ENCODE measurements at places on chromosomes 16 and 17.
A peak's percentile ranks its signal among the peaks of the same experiment; 100 is the strongest.

- DNase-seq = no peak
Observed at GRCh38 chr17:66364990-66365490, 62.6 kb downstream of the PRKCA start.

GRCh38 chr17:76654408-76654807 lies 10.9 kb upstream of the ST6GALNAC1 start:
- DNase-seq = no peak

- no peak for DNase-seq
Observed at GRCh38 chr17:14091367-14091766, 22.1 kb downstream of the COX10 start.

DNA sequence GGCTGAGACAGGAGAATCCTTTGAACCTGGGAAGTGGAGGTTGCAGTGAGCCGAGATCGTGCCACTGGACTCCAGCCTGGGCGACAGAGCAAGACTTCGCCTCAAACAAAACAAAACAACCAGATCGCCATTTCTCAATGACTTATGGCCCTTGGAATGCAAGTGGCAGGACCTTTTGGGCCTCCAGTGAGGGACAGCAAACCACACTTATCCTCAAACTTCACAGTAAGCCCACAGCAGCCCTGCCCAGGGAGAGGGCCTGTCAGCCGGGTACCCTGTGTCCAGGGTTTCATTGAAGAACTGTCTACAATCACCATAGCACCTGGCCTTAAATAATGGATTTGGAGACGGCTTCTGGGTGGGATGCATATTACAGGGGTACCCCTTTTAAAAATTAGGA lies 11.7 kb downstream of the TRAF4 start:
- no peak for DNase-seq

DNA sequence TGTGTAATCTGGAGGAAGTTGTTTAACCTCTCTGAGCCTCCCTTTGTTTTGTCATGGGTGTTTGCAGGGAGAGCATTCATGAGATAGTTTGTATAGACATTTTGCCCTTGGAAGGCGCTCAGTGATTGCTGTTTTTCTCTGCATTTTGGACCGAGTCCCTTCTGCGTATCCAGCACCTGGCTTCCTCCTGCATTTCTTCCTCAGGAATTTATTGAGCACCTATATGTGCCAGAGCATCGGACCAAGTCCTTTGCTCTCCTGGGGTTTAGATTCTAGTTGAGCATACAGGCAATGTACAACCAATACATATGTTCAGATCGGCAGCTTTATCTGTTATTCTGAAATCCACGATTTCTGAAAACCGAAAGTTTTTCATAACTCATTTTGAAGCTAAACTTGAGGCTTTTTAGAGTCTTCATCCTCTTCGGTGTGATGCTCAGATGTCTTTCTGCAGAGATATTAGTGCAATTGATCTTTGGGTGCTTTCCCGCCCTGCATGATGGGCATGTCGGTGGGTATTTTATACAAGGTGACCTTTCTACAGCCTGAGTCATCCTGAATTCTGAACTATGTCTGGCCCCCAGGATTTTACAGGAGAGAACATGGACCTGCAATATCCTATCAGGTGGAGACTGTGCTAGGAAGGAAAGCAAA lies 4.1 kb downstream of the IL4R start:
- DNase-seq = no peak

GRCh38 chr16:8554881-8555280 lies 35.4 kb downstream of the TMEM114 start:
- DNase-seq = no peak

DNA sequence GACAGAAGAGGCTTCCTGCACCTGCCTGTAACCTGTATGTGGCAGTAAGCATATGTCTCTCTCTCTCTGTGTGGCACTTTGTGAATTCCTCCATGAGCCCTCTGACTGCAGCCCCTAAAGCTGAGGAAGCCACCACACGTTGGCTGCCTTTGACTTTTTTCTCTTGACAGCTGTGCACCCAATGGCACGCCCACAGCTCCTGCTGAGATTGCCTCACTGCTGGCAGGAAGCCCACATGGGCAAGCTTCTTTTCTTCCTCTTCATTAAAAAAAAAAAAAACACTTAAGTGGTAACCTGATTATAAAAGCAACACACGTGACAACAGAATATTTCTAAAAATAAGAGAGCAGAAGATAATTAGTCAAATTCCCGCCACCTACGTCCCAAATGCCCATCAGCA lies 34.0 kb upstream of the PIRT start:
- no peak for DNase-seq

DNA sequence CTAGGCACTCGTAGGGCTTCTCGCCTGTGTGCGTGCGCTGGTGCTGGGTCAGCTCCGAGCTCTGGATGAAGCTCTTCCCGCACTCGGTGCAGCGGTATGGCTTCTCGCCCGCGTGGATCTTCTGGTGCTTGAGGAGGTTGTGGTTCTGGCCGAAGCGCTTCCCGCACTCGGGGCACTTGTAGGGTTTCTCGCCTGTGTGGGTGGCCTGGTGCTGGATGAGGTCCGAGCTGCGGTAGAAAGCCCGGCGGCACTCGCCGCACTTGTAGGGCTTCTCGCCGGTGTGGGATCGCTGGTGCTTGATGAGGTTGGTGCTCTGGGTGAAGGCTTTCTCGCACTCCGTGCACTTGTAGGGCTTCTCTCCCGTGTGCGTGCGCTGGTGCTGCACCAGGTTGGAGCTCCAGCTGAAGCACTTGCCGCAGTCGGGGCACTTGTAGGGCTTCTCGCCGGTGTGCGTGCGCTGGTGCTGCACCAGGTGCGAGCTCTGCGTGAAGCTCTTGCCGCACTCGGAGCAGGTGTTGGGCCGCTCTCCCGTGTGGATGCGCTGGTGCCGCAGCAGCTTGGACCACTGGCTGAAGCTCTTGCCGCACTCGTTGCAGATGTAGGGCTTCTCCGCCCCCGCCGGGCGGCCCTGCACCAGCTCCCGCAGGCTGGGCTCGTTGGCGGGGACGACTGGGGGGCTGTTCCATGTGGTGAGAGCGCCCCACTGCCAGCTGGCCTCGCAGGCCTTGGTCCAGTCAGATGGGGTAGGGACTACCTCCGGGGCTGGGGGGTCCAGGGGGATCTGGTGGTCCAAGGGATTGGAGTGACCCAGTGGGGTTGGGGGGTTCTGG lies 3.5 kb downstream of the ZNF629 start:
- no peak for DNase-seq

GRCh38 chr17:82304826-82305726 lies 12.3 kb downstream of the CD7 start:
- no peak for DNase-seq

DNA sequence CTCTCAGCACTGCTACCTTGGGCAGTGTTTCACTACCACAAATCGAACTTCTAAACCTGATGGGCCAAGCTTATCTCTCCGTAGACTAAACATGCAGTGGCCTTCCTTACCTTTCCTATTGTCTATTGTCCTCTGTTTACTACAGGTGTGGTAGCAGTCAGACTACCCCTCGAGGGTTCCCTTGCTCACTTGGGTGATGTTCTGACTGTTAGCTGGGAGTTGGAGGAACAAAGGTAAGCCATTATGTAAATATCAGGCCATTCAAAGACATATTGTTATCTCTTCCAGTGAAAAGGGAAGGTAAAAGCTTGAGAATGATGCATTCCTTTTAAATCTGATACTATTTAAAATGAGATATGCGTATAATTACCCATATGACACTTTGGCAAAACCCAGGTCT lies 828.3 kb upstream of the EEF2KMT start:
- DNase-seq = no peak

DNA sequence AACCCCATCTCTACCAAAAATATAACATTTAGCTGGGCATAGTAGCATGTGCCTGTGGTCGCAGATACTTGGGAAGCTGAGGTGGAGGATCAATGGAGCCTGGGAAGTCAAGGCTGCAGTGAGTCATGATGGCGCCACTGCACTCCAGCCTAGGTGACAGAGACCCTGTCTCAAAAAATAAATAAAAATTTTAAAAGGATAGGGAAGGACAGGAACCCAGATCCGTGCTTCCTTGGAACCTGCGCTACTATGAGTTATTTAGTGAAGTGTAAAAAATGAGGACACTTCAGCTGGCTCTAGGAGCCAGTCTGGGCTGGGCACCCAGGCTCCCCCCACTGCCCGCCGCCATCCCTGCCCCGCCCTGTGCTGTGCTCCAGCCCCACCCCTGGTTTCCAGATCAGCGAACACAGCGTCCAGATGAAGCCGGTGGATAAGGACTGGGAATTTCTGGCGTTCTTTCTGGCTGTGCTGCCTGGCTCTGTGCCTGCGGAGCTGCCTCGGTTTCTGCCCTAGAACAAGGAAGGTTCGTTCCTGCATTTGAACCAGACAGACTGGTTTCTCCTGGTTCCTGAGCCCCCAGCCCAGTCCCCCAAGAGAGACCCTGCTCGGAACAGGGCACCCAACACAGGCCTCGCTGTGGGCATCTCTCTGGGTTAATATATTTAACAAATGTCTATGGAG lies 18.5 kb downstream of the PLLP start:
- DNase-seq = no peak

GRCh38 chr16:88759245-88759975 lies 25.6 kb downstream of the PIEZO1 start:
- DNase-seq = no peak

DNA sequence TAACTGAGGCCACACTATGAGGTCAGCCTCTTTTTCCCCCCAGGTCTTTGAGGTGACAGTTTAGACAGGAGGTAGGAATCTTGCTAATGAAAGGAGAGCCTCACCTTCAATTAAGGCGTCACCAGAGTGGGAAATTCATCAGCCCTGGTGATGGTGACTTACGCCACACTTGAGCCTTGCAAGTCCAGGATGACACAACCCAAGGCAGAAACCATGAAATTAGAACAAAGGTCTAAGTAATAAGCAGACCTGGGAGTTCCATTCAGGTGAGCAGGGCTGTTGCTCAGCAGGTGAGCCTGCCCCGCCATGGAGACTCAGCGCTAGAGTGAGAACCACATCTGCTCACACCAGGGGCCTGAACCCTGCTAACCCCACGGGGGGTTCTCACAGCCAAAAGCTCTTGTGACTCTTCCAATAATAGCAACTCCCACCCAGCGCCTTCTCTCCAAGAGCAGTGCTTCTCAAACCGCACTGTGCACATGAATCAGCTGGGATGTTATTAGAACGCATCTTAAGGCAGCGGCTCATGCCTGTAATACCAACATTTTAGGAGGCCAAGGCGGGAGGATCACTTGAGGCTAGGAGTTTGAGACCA lies 28.7 kb upstream of the KIFC3 start:
- no peak for DNase-seq

GRCh38 chr17:76681222-76682137 lies 29.3 kb downstream of the MXRA7 start:
- peak; percentile 34 for DNase-seq

- DNase-seq = no peak
Observed at GRCh38 chr17:51580869-51581268, 320.5 kb downstream of the UTP18 start.

DNA sequence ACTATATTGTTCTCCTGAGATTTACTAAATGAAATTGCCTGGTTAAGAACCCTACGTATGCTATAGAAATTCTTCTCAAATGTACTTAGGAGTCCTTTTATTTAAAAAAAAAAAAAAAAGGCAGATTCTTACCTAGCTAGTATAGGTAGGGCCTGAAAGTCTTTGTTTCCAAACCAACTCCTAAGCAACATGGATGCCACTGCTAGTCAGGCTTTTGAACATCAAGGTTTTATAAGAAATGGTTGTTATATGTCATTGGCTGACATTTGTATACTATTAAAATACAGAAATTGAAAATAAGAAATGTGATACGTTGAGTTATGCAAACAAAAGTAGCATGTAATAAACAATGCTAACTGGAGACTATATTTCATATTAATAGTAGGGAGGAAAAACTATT lies 1.2 kb downstream of the EVI2A start:
- no peak for DNase-seq

DNA sequence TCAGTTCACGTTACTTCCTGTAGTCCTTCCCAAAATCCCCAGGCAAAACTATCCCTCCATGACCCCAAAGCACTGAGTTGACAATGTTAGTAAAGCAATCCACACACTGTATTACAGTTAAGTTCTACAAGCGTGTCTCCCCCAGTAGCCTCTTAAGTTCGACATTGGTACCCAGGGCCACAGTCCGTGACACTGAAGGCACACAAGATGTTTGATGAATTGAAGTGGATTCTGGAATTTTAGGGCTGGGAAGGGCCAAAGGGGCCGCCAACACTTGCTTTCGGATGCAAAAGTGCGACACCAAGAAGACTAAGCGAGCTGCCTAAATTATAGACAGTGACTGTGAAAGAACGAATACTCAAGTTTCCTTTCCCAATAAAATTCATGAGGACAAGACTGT lies 1.5 kb downstream of the VPS35 start:
- no peak for DNase-seq

- DNase-seq = no peak
Observed at GRCh38 chr16:70377782-70378181, 31.1 kb downstream of the DDX19A start.

- DNase-seq = no peak
Observed at GRCh38 chr16:1338855-1339675, 5.6 kb downstream of the BAIAP3 start.

- no peak for DNase-seq
Observed at GRCh38 chr16:50498431-50499155, 49.6 kb upstream of the NKD1 start.

- DNase-seq = no peak
Observed at GRCh38 chr16:6957681-6958080, 375.0 kb upstream of the RBFOX1 start.

DNA sequence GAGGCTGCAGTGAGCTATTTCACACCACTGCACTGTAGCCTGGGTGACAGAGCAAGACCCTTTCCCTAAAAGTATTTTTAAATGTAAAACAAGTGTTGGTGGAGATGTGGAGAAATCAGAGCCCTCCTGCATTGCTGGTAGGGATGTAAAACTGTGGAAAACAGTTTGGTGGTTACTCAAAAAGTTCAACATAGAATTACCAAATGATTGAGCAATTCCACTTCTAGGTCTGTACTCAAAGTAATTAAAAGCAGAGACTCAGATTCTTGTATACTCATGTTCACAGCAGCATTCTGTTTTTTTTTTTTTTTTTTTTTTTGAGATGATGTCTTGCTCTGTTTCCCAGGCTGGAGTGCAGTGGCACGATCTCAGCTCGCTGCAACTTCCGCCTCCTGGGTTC lies 141.8 kb downstream of the PITPNC1 start:
- no peak for DNase-seq

DNA sequence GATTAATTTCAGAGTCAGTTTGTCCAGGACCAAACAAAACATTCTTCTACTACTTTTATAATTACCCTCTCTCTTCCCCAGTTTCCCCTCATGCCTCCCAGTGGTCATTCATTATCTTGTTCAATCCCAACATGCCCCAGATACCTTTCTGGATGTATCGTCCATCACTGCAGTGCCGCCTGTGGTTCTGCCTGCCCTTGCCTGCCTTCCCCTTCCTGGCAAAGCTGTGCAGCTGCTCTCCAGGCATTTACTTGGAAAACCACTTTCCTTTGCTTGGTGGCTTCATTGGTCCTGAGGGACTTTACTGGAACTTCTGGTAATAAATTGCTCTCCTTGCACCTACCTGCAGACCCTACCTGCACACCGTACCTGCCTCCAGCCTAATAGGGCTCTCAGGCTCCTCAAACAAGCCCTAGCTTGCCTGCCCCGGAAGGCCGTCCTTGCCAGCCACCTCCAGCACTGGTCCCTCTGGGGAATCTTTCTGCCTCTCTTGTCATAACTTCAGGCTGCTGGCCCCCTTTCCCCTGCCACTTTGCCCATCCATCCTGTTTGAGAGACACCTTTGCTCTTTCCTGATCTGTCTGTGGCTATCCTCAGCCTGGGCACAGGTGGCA lies 19.5 kb upstream of the MSI2 start:
- no peak for DNase-seq

GRCh38 chr17:3796822-3797170 lies 4.2 kb downstream of the ITGAE start:
- DNase-seq = no peak

- no peak for DNase-seq
Observed at GRCh38 chr16:69029121-69029520, 76.3 kb upstream of the HAS3 start.

Measured in stimulated activated CD8-positive, alpha-beta memory T cell treated with anti-CD3 and anti-CD28 coated beads, Interleukin-15, amount 100 ng/mL, for 4 hours (primary cell).